ENCODE measurements at places on chromosomes 6 and 20.

DNA sequence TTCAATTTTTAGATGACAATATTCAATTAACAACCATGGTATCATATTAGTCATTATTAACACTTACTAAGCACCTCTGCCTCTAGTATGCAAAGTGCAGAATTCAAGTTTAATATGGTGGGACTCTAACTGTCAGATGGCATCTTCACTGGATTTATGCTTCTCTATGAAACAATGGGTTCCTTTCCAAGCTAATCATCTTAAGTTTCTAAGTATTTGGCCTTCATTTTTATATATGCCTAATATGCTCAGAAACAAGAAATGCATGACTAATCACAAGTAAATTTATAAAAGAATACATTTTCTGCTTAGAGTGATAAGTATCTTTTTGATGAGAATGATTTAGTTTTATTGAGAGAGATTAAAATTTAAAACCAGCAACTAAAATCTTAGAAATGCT is 144.7 kb downstream of the HIVEP2 start:
- no peak for DNase-seq

DNA sequence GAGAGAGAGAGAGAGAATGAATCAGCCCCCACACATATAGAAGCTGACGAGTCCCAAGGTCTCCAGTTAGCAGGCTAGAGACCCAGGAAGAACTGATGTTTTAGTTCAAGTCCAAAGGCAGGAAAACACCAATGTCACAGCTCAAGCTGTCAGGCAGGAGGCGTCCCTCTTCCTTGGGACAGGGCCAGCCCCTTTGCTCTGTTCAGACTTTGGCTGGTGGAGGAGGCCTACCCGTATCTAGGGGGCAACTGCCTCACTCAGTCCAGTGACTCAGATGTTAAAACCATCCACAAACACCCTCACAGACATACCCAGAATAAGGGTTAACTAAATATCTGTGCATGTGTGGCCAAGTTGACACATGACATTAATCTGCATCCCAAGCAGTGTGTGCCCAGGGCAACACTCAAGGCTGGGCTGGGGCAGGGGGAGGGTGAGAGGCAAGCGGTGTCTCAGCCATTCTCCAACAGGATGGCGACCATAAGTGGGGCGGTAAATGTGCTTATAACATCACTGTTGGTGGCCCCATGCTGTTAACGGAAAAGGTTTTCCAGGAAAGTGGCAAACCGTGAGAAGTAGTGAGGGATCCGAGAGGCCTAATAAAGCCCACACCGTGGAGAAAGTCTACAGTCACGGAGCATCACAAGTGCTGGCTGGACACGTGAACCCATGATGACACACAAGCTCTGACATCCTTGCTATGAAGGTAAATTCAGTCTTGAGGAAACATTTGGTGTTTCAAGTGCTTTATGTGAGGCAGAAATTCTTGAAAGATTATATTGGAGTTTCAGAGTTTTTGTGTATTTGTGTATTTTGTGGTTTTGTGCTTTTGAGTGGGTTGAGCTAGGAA is 28.1 kb downstream of the RAMACL start:
- no peak for DNase-seq

DNA sequence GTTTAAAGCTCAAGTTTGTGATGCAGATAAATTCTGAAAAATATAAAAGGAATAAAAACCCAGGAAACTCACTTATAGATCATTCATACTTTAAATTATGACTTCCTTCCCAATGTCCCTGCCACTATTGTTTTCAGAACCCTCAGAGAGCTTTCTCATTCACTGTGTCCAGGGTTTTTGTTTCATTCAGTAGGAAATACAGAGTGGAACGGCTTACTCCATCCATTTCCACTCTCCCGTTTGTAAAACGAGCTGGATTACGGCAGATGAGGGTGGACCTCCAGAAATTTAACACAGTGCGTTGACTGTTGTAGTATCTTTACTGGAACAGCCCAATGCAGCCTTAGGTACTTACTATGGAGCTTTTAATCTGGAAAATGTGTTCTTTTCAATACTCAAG is 23.6 kb downstream of the BPIFA1 start:
- no peak for DNase-seq

GRCh38 chr20:23625236-23625964 is 12.4 kb downstream of the CST3 start:
- no peak for DNase-seq

GRCh38 chr6:166925141-166925996 is 31.0 kb downstream of the RNASET2 start:
- DNase-seq: no peak

DNA sequence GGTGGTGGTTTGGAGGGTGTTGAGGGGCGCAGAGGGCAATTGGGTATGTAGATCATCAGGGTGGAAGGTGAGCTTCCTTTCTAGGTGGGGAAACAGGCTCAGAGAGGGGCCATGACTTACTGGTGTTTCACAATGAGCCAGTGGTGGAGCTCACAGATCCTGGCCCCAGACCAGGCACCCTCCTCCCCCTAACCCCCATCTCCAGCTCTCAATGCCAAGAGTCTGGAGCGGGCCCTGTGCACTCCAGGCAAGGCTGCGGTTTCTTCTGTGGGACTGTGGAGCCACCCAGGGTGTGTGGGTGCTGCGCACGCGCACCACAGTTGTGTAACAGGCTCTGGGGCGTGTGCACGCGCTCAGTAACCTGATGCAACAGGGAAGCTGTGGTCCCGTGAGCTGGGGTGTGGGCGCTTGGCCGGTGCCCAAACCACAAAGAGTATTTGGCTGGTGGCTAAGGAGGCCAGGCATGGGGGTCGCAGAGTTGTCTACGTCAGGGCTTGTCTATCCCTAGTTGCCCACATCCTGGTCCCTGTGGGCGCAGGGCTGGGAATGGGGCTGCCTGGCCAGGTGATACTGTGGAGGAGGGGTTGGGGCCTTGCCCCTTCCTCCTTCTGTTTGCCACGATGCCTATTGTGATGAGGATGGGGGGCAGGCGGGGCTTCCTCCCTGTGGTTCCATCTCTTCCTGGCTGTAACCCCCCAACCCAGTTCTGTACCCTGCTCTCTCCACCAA is 37.5 kb upstream of the MRPS18A start:
- DNase-seq: no peak
